KBM-7 (cell line): ENCODE measurements at places on chromosomes 6 and 20.

DNA sequence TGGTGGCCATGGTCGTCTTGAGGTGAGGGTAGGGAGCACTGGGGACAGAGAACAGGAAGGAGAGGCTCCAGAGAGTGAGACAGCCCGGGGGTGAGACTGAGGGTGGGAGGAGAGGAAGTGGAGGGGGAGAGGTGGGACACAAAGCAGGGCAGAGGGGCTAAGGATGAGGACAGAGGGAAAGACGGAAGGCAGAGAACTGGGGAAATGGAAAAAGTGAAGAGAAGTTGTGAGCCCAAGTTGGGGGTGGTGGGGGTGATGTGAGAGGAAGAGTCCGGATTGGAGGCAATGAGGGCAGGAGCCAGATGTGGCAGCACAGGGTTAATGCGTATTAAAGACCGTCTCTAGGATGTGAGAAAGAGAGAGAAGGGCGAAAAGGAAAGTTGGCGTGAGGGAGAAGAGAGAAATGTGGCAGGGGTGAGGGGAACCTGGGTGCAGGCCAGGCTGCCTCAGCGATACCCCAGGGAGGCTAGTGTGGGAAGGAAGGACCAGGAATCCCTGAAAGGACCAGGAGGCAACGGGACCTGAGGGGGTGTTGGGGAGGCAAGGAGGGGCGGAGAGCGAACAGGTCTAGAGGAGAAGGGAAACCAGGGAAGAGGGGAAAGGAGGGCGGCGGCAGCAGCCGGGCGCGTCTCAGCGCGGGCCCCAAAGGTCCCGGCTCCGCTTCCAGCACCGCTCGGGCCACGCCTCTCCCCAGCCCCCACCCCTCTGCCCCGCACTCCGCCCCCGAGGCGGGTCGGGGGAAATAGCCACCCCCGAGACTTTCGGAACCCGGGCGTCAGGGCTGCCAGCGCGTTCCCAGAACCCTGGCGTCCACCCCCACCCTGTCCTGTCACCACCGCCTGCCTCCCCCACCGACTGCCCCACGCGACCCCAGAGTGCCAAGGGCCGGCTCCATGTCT is at the start of gene PPP1R18:
Gene PPP1R18, minus strand, starts transcription at position 637 of the 899 bp plus-strand sequence. Its CDS starts 627 bp downstream, at position 10.
- peak; percentile 51 for DNase-seq

DNA sequence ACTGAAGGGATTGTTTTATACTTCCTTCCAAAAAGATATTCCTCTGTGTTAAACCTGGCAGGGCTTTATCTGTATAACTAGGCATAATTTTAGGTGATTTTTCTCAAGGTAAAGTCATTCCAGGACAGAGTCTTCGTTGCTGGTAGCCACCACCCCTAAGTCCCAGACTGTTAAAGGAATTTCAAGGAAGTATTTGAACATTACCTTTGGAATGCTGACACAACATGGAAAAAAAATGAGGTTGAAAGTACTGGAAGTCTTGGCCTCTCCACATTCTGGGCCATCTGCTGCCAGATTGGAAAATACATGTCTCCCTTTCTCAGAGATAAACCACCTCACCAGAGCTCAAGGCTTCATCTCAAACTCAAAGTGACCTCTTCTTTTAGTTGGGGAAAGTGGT is 27.0 kb upstream of the ETV7 start:
- DNase-seq, result no peak

DNA sequence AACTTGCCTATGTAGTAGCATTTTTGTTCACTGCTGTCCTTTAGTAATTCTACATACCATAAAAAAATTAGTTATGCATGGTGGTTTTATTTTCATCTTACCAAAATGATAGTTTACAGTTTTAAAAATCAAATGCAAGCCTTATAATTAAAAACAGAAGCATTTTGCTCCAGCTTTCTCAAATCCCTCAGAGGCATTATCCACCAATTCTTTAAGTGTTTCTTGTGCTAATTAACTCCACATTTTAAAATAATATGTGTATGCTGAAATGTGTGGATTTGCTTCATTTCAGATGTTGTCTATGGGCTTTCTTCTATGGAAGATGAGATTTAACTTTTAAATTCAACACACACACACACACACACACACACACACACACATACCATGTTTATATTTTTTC is 49.3 kb downstream of the PCSK2 start:
- no peak for DNase-seq

DNA sequence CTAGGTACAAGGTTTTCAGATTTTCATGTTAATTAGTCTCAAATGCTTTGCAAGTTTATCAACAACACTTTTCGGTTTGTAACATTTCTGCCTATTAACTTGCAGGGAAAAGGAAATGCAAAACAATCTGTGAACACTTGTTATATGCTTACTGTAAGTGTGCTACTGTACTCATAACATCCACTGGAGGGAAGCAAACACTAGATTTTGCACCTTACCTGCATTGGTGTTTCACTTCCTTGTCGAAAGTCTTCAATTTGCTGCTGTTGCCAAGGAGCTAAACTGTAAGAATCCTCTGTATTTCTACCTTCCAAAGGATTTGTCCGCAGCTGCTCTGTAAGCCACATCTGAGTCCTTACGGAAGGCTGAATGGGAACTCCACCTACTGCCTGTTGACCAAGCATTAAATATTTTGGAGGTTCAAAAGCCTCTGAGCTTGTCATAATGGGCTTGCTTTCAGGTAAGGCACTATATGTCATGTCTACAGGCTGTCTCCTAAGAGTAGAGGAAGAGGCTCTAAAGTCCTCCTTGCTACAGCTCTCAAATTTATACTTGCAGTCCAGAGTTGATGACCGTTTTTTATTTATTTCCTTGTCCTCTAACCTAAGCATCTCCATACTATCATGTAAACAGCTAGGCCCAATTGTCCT is 17.3 kb downstream of the PLN start:
- peak; percentile 38 for DNase-seq

- DNase-seq, result no peak
Measured at GRCh38 chr6:166201878-166202277, 34.2 kb upstream of the TBXT start.

DNA sequence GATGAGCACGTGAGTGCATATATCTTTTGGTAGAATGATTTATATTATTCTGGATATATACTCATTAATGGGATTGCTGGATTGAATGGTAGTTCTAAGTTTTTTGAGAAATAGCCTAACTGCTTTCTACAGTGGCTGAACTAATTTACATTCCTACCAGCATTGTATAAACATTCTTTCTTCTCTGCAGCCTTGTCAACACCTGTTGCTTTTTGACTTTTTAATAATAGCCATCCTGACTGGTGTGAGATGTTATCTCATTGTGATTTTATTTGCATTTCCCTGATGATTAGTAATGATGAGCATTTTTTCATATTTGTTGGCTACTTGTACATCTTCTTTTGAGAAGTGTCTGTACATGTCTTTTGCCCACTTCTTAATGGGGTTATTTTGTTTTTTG is 116.3 kb downstream of the ADTRP start:
- no peak for DNase-seq

DNA sequence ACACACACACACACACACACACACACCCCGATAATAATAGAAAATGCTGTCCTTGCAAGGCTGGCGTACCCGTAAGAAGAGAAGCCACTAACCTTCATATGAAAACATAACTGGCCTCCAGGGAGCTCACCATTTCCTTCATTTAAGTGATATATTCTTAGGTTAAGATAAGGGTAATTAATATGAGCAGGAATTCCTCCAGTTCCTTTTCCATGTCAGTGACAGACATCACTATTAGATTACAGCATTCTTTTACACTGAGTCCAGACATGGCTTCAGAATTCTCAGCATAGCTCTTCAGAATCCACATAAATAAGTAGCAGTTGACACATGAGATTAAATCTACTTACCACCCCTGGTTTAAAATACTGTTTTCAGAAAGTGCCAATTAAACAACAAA is 121.9 kb downstream of the SIM1 start:
- no peak for DNase-seq

DNA sequence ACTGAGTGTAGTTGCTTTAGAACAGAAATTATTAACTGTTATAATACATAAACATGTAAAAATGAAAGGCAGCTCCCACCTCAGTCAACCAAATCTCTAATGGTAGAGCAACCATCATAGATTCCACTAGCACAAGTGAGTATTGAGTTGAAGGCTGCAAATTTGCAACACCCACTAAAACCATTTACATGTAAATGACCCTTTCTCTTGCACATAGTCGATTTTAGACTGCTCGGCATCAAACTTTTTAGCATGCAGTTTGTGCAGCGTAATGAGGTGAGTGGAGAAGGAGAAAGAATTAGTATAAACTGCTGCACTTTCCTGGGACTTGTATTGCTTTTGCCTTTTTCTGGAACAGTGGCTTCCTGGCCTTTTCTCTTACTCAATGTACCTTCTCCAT is 62.8 kb downstream of the FBXO5 start:
- DNase-seq, result no peak

DNA sequence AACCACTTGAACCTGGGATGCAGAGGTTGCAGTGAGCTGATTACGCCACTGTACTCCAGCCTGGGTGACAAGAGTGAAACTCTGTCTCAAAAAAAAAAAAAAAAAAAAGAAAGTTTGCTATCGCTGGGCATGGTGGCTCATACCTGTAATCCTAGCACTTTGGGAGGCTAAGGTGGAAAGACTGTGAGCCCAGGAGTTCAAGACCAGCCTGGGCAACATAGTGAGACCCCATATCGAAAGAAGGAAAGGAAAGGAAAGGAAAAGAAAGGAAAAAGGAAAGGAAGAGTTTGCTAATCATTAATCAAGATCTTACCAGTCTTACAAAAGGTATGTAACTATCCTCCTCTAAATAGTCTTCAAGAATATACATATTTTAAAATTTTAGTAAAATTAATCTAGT is 55.4 kb upstream of the SMIM29 start:
- DNase-seq, result no peak

- DNase-seq, result no peak
Measured at GRCh38 chr6:33695451-33695887, 16.0 kb downstream of the UQCC2 start.

DNA sequence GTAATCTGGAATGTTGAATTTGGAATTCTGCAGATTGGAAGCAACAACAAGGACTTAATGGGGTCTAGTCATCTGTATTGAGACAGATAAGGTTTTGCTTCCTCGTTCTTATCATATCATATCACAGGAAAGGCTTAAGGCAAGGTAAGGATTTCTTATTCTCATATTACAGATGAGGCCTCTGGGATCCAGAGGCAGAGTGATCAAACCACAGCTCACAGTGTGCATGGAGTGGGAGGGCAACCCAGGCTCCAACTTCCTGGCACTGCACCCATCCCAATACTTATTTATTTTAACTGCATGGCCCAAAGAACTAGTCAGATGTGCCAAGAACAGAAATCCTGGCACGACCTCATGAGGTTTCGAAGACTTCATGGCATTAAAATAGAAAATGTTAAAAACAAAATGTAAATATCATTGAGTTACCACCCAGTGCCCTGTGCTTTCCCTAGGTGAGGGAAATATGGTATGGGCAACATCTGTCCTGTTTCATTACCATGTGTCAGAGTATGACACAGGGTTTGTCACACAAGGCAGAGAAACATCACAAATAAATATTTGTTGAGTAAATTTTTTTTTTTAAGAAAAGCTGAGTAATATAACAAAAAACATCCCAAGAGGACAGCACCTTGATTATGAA is 191.9 kb downstream of the ISM1 start:
- no peak for DNase-seq

DNA sequence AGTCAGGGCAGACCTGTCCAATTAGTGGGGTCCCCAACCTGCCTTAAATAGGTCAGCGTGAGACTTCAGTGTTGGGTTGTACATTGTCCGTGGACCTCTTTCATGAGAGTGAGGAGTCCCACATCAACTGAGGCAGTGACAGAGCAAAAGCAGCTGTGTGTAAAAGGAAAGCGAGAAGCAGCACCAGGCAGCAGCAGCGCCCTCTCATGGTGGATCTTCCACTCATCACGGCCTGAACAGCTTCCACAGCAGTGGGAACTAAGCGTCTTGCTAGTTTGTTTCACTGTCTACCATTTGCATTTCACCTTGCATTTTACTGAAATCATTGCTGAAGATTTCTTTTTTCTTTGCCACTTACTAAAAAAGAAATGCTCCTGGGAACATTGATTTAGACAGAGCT is 333.8 kb downstream of the PKHD1 start:
- DNase-seq, result peak; percentile 16

- no peak for DNase-seq
Measured at GRCh38 chr6:124765280-124765679, 197.0 kb upstream of the RNF217 start.

DNA sequence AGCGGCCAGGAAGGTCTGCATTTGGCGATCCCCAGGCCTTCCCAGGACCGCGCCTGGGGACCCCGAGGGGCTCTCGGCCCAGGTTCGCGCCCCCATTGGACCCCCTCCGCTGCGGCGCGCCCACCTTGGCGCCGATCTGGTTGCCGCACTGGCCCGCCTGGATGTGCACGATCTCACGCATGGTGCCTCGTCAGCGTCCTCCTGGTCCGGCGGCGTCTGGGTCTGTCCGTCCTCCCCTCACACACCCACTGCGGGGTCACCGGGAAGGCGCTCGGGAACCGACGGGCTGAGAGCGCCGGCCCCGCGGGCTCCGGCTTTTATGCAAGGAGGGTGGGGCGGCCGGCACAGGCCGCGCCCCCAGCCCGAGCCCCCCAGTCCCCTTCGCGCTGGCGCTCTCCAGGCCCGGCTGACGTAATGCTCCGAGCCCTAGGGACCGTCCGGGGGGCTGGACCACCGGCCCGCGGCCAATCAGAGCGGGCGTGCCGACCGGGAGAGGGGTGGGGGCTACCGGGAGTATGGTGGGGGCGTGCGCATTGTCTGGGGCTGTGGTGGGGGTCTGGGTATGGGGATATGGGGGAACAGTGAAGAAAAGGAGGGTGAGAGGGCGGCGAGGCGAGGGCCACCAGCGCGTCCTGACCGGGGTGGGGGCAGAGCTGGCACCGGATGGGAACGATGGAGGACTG is at the start of gene TUBB2B:
Gene TUBB2B, minus strand, starts transcription at position 291 of the 683 bp plus-strand sequence. Its CDS starts 110 bp downstream, at position 181.
- no peak for DNase-seq

DNA sequence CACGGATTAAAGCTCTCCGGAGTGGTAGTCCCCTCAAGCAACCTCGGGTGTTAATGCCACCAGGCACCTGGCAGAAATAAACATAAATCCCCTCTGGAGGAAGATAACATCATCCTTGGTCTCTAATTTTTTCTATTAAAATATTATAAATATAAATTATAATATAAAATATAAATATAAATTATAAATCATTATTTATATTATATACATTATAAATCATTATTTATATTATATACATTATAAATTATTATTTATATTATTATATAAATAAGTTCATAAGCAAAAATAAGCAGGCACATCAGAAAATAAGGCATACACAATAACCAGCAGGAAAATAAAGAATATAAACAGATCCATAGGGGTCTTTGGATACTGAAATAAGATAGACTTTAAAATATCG is 39.2 kb downstream of the GABRR2 start:
- DNase-seq, result no peak

GRCh38 chr6:90268178-90268577 is 28.5 kb downstream of the BACH2 start:
- no peak for DNase-seq

DNA sequence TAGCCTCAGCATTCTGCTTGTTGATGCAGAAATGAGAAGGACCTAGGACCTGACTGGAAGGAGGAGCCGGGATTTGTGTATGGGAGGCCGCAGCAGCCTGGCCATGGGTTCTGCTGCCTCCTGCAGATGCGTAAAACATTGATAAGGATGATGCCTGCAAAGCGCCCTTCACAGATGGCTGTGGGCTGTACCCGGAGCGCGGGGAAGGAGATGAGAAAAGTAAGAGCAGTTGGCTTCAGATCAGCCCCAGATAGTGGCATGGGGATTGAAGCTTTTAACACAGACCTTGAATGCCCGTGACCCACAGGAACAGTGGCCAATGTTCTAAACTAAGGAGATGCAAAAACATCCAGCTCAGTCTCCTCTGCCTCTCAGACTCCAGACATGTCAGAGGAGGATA is 136.4 kb upstream of the KCNG1 start:
- DNase-seq, result no peak

- no peak for DNase-seq
Measured at GRCh38 chr20:16810216-16810615, 62.1 kb downstream of the OTOR start.

GRCh38 chr6:89073840-89074239 is 6.7 kb upstream of the PNRC1 start:
- no peak for DNase-seq
